NCI-H774 (cell line): ENCODE measurements at places on chromosomes 16 and 17.

DNA sequence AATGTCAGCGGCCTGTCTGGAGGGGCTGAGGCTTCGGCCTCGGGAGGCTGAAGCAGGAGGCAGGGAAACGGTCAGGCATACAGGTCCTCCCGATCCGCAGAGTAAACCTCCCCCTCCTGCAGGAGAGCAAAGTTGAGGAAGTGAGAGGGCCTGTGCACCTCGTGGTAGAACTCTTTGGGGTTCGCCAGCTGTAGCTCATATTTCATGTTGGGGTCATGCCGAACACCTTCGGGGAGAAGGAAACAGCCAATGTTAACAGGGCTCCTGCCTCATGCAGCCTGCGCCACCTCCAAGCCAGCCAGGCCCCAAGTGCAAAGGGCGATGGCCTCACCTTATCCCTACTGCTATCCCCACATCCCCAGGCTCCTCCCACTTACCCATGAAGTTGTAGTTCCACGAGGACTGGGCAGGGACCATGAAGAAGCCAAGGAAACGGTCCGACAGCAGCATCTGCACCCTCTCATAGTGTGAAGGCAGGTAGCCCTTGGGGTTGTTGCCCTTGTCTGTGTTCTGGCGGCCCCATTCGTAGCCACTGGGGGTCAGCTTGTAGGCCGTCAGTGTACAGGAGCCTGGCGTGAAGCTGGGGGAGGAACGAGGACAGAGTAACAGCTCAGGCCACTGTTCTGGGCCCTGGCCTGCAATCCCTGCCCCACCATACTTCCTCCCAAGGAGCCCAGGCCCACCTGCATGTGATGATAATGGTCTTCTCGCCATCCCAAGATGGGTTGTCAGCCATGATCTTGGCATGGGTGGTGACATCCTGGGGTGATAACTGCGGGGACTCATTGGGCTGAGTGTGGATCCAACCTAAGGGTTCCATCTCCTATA lies 1.3 kb upstream of the RILP start:
- DNase-seq, result no peak

GRCh38 chr16:12235110-12235509 lies 258.6 kb downstream of the SNX29 start:
- no peak for DNase-seq

DNA sequence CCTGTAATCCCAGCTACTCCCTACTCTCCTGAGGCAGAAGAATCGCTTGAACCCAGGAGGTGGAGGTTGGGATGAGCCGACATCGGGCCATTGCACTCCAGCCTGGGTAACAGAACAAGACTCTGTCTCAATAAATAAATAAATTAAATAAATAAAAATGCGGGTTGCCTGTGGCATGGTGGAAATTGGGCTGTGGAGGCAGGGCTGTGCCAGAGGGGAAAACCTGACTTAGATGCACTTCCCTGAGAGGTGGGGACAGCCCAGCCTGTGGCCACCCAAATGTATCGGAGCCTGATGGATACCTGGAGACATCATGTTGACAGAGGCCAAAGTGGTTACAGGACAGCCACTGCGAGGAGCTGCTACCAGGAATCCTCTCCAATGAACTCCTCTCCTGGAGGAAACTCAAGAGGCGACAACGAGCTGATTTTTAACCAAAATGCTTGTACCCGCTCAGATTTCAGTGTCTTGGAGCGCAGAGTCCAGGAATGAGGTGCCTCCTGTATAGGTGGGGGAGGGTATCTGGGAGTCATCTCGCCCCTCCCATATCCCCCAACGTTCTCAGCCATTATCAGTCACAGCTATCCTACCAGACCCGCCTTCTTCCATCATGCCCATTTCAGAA lies 32.3 kb downstream of the DDX19A start:
- DNase-seq, result no peak

DNA sequence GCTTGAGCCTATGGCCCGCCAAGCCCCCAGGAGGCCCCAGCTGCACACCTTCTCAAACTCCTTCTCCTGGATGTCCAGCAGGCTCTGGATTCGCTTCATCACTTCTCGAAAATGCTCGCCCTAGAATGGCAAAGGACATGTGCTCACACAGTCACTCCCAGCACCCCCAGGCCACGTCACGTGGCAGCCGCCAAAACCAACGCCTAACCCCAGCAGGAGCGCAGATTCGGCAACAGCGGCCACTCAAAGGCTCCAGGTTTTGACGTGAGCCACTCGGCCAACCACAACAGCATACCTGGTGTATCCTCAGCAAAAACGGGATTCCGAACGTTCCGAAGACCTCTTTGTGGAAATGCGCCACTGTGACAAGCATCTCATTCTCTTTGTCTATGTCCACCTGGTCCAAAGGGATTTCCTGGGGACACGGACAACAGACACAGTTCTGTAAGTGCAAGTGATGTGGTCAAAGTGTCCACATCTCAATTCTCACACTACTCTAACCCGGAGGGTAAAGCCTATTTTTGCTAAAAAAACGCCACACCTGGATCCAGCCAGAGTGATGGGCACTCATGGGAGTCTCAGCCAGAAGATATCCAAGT lies 12.7 kb downstream of the LITAFD start:
- no peak for DNase-seq

GRCh38 chr16:85825326-85825725 lies 25.8 kb downstream of the COX4I1 start:
- no peak for DNase-seq

DNA sequence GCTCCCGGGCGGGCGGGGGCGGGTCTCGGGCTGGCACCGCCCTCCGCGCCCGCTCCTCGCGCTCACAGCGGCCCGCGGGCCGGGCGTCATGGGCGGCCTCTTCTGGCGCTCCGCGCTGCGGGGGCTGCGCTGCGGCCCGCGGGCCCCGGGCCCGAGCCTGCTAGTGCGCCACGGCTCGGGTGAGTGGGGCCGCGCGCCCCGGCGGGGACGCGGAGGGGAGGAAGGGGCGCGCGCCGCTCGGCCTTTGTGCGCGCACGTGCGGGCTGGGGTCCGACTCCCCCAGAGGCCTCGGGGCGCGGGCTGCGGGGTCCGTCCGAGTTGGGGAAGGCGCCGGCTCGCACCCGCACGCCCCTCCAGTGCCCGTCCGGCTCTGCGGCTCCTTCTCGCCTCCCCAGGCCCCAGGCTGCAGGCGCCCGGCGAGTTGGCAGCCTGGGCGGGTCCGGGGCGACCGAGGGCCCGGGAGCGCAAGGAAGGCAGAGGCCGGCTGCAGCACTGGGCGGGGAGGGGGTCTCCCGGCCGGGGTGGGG lies at the start of gene NME4:
Gene NME4 (plus strand): TSS at position 65 of the 527 bp plus-strand sequence. CDS start 24 bp downstream, at position 89.
- DNase-seq, result no peak
